ENCODE measurements at places on chromosomes 12 and 14.
A peak's percentile ranks its signal among the peaks of the same experiment; 100 is the strongest.

DNA sequence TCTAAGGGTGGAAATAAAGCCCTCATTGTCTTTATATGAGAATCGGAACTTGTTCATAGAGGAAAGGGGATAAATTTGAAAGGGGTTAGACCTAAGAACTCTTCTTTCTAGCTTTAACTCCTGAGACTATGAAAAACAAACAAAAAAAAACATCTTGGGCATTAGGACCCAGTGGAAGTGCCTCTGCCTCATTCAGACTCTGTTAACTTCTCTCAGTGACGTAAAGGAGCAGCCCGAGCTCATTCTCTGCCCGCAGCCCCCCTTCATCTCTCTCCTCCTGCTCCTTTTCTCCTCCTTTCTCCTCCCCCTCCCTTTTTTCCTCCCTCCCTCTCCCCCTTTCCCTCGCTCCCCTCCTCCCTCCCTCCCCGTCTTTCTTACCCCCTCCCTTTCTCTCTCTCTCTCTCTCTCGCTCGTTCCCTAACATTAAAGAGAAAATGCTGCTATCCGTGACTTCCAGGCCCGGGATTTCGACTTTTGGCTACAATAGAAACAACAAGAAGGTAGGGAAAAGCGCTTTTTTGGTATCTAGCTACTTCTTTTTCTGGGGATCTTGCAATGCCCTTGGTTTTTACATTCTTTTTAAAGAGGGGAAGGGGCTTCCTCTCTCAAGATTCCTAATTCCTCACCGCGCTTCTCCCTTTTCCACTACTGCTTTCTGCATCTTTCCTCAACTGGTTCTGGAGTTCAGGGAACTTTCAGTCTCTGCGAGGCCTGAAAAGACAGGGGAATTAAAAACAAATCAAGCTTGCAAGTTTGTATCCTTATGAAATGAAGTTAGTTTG, at the start of gene RBMS2:
Gene RBMS2 (plus strand): TSS at position 231 of the 782 bp plus-strand sequence. CDS start 204 bp downstream, at position 435.
- peak; percentile 82 for DNase-seq

DNA sequence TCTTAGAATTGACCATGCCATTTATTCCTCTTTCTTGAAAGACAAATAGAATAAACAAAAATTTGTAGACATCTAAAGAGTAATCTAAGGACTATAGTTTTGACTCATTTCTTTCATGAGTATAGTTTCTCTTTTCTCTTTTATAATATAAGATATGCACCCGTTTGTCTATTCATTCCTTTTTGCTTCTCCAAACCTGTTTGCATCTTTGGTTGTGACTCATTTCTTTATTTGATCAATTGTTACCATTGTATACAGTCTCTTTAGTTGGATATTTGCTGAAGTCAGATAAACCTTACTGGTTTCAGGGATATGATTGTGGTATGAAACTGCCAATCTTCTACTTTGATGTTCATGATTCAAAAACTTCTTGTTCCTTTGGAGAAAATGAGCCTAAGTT, 268.7 kb downstream of the FBXL14 start:
- no peak for DNase-seq

- DNase-seq: no peak
Observed at GRCh38 chr14:92658684-92659083, 89.7 kb downstream of the LGMN start.

DNA sequence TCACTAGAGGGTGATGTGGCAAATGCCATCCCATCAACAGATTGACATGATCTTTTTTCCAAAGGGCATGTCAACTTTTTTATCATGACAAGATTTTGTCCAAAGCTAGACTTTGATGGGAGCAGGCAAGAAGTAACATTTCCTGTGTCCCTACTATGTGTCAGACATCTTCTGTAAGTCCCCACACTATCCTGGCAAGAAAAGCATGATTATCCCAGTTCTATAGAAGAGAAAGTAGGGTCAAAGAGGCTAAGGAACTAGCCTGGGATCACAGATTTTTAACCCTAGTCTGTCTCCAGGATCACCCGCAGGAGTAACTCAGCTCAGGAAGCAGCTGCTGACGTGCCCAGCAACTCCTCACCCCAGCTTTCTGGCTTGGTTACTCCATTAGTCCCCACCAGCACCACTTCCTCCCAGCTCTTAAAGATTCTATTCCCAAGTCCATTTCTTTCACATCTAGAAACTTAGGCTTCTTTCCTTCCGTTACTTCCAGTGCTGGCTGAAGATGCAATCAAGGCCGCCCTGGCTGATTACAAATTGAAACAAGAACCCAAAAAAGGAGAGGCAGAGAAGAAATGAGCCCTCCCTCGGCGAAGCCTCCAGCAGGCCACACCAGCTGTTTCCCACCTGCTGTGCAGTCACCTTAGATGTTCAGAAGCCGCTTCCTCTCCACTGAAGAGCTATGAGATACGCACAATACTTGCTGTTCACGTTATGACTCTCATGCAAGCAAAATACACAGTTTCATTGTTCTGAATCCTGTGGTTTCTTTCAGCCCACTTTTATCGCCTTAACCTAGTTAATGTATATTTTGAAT, 6.2 kb downstream of the ISCU start:
- no peak for DNase-seq

DNA sequence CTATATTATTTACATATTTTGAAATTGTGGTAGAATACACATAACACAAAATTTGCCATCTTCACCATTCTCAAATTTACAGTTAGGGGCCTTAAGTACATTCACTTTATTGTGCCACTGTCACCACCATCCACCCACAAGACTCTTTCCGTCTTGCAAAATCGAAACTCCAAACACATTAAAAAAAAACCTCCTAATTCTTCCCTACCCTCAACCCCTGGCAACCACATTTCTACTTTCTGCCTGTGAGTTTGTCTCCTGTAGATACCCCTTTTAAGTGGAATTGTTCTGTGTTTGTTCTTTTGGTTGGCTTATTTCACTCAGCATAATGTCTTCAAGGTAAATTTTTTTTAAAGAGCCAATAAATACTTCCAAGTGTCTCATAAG, 31.6 kb upstream of the AMIGO2 start:
- DNase-seq: no peak

DNA sequence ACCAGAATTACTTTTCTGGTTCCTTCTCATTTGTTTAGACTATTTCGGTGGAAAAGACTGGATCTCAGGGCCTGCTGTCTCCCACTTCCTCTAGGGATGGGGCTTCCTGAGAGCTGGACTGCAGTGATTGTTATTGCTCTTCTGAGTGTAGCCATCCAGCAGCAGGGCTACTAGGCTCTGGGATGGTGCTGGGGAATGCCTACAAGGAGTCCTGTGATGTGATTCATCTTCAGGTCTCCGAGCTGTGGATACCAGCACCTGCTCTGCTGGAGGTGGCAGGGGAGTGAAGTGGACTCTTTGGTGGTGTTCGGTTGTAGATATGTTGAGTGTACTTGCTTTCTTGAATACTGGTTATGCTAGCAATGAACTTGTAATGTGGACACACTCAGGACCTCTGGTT, 42.7 kb downstream of the AEBP2 start:
- no peak for DNase-seq

DNA sequence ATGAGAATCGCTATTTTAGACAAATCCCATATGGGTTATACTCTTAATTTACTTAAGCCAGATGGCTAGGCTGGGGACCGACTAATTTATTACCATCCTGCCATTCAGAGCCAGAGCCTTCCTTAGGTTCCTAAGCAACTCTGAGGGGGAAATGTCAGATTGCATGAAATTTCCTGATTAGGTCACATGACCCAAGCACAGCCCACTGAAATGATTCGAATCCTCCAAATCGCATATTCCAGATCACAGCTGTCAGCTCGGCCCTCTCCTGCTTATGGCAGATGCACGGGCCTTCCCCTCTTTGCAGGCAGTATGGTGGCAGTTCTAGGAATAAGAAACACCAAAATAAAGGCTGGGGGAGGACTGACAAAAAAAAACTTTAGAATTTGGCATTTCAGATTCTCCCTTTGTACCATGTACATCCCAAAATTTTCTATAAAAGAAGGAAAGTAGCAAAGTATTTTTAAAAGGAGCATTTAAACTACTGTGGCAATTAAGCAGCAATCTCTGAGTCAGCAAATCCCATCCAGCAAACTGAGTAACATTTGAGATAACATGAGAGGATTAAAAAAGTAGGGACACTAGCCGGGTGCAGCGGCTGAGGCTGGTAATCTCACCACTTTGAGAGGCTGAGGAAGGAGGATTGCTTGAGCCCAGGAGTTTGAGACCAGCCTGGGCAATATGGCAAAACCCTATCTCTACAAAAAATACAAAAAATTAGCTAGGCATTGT, 30.5 kb upstream of the NUDT4 start:
- no peak for DNase-seq

DNA sequence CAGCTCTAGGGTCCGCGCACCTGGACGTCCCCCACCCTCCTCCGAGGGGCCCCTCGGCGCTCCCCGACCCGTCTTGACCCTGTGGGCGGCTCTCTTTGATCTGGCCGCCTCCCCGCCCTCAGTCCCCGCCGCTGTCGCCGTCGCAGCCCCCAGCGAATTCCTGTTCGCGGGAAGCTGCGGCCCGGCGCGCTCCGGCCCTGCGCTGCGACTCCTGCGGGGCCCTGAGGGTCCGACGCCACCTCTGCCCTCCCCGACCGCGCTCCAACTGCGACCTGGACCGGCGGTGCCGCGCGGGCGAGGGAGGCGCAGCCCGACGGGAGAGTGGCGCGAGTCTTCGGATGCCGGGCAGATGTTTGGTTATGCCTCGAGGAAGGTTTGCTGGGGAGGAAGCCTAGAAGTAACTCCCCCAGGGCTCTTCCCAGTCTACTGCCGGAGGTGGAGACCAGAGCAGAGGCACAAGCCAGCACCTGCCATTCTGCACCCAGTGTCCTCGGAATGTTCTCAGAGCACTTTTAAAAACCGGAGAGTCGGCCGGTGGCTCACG, 440 bp upstream of the ISM2 start:
- peak; percentile 51 for DNase-seq

- no peak for DNase-seq
Observed at GRCh38 chr12:968545-968944, 19.1 kb upstream of the RAD52 start.

GRCh38 chr12:92863251-92863650, 65.8 kb downstream of the EEA1 start:
- DNase-seq: no peak

Measured in AG20443 (cell line).